ENCODE measurements at places on chromosomes 4 and X. TPM values are rescaled to one million over a fixed set of nuclear protein-coding genes. Genes with fewer than 3 reads are reported as not detected.
A peak's percentile ranks its signal among the peaks of the same experiment; 100 is the strongest.

DNA sequence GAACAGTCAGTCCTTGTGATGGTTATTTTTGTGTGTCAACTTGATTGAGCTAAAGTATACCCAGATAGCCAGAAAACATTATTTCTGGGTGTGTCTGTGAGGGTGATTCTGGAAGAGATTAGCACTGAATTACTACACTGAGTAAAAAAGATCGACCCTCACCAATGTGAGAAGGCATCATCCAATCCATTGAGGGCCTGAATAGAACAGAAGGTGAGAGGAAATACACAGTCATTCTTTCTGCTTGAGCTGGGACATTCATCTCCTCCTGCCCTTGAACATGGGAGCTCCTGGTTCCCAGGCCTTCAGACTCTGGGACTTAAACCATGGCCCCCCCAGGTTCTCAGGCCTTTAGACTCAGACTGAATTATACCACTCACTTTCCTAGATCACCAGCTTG, 22.3 kb downstream of the INPP4B start:
- DNase-seq, result no peak

DNA sequence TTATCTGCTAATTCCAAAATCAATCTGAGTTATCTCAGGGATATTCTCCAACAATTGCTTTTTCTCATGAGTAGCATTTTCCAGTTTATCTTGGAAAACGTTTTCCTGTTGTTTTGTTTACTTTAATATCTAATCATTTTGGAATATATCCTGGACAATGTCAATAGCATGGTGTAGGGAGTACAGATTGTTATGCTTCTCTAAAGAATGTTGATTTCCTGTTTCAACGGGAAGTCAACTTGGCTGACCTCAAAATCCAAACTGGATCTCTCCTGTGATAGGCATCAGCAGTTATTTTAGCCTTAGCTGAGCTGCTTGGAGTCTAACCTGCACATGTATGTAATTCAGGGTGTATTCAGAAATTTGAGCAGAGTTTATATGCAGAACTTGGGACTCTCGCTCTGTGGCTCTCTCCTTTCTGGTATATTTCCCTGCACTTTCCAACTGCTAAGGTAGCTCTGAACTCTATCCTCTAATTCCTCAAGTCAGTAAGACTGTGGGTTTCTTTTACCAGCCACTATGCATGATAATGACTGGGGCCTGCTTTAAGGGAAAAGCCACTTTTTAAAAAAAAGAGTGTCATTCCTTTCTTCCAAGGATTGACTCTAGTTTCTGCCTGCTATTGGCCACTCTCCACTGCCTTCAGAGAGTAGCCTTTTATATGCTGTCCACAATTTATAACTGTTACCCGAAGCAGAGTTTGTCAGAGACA, 7.7 kb downstream of the PRSS48 start:
- no peak for DNase-seq

GRCh38 chr4:137558951-137559350, 26.7 kb upstream of the PCDH18 start:
- no peak for DNase-seq

GRCh38 chr4:10687526-10687925, 3.0 kb upstream of the CLNK start:
- no peak for DNase-seq

DNA sequence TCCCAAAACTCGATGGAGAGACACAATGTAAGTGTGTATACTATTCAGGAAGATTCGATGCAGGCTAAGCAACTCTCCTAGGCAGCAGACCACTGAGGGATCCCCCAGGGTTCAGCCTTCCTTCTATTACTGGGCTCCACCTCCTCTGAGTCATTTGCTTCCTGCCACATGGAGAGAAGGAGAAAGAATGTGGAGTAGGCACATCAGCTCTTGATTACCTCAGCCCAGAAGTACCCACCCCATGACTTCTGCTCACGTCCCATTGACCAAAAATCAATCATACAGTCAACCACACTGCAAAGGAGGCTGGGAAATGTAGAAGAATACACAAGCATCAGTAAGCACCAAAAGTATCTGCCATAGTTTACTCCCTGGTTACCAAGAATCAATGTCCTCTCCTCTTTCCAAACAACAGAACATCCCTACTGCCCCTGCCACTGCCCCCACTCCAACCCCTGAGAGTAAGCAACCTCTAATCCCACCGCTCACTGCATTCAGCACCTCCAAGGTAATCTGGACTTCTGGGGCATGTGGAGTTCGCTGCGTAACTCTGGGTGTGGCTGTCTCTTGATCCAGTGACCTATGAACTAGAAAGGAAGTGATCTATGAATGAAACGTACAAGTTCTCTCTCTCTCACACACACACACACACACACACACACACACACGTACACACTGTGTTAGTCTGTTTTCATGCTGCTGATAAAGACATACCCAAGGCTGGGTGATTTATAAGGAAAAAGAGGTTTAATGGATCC, 91.2 kb upstream of the C1QTNF7 start:
- DNase-seq, result peak; percentile 25

DNA sequence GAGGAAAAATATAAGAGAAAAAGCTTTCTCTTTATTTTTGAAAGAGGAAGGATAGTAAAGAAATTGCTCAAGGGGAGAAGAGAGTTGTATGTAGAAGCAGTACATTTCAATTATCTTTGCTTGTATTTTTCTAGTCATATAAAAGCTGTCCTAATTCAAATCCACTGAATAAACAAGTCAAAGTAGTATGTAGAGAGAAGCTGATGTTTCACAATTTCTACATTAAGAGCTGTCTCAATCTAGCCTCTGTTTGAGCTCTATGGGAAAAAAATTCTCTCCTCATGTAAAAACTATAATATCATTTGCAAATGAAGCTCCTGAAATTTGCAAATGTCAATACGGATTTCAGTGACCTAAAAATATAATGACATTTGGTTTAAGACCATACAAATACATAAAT, 52.6 kb downstream of the CHM start:
- no peak for DNase-seq

- no peak for DNase-seq
Observed at GRCh38 chr4:63831590-63832155, 577.6 kb downstream of the TECRL start.

DNA sequence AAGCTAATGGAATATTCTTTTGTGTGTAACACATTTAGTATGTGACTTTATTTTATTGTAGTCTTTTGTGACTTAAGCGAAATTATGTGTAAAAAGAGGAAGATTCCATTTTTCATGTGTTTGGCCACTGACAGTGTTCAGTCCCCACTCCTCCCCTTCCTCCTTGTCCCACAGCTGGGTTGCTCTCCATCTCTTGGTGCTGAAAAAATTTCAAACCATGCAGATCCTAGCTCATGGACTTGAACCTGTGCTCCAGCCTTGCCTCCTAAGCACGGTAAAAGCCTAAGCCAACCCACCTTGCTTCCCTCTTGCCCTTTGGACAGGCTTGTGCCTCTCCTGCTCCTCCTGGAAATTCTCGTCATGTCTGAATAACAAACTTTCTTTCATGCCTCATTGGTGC, 2008.5 kb upstream of the TENM3 start:
- DNase-seq, result no peak

GRCh38 chr4:110704748-110705439, 82.0 kb upstream of the PITX2 start:
- no peak for DNase-seq

- no peak for DNase-seq
Observed at GRCh38 chr4:52576961-52577623, 82.0 kb downstream of the USP46 start.

GRCh38 chr4:93178279-93178678, 650.3 kb upstream of the ATOH1 start:
- no peak for DNase-seq

DNA sequence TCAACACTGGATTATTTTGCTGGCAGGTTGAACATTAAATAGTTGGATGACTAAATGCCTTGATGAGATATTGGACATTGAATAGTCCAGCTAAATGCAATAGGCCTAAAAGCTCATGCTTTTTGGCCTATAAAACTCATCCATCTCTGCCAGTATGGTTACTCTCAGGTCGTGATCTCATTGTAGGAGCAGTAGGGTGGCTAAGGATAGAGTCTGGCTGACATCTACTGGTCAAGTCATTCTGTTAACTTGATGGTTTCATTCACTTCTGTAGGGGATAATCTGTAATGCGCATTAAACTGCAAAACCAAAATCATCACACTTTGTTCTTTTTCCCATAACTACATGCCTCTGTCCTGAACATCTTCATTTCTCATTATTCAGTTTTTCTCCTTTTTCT, 227.0 kb downstream of the DKK2 start:
- no peak for DNase-seq

DNA sequence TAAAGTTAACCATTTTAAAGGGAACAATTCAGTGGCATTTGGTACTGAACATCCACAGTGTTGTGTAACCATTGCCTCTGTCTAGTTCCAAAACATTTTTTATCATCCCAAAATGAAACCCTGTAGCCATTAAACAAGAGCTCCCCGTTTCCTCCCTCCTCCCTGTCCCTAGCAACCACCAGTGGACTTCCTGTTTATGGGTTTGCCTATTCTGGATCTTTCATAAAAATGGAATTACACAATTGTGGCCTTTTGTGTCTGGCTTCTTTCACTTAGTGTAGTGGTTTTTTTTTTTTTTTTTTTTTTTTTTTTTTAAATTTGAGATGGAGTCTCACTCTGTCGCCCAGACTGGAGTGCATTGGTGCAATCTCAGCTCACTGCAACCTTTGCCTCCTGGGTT, 11.6 kb downstream of the RBMX2 start:
- no peak for DNase-seq

GRCh38 chr4:6177587-6178197, 22.7 kb downstream of the JAKMIP1 start:
- DNase-seq, result no peak

DNA sequence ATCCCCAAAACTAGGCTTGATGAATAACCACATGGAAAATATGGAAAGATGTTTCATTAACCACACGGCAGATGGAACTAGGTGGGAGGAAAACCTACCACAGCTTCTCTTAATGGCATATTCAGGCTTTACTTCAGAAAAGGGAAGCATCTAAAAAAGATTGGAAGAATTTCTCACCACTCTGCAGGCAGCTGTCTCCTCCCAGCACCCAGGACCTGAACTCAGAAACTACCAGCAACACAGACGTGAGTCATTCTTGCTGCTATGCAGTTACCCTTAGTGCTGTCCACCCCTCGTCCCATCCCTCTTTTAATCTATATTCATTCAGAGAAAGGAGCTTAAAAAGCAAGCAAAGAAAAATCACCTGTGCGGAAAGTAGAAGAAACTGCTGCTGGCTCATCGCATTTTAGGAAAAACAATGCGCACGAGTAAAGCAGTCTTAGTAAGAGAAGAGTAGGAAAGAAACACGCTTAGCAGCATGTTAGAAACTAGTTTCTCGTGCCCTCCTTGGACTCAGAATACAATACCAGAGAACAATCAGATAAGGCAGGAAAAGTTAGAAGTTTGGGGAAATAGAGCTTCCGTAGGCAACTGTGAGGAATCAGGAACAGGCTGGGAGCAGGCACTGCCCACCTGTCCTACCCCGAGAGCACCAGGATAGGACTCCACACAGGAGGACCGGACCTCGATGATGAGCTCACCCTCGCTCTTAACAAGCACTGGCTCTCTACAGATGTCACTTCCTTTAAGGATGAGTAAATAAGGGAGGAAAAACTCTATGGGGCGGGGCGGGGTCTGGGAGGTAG, 48.1 kb upstream of the ENPP6 start:
- DNase-seq, result peak; percentile 40

GRCh38 chr4:5609306-5610007, 98.9 kb downstream of the EVC2 start:
- DNase-seq, result no peak

- peak; percentile 48 for DNase-seq
Observed at GRCh38 chrX:3638280-3638873, 75.1 kb downstream of the PRKX start.

GRCh38 chr4:10098780-10099160, 17.8 kb downstream of the WDR1 start:
- no peak for DNase-seq

- DNase-seq, result no peak
Observed at GRCh38 chr4:42654631-42655268, 2.2 kb downstream of the ATP8A1 start.

DNA sequence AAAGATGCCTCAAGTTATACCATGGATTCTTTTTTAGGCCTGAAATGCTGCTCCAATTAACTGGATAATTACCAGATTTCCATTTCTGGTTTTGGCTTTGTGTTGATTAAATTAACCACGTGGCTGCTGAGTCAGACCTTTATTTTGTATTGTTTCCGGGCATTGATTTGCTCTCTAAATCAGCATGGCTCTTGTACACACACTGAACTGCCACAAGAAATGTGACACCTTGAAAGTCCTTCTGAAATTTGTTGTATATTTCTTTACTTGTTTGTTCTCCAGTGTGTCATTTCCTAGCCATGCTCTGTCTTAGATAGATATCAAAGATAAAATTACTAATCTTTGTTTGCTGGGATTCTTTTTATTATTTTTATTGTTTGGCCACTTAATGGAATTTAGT, 11.7 kb downstream of the MTTP start:
- DNase-seq, result no peak

DNA sequence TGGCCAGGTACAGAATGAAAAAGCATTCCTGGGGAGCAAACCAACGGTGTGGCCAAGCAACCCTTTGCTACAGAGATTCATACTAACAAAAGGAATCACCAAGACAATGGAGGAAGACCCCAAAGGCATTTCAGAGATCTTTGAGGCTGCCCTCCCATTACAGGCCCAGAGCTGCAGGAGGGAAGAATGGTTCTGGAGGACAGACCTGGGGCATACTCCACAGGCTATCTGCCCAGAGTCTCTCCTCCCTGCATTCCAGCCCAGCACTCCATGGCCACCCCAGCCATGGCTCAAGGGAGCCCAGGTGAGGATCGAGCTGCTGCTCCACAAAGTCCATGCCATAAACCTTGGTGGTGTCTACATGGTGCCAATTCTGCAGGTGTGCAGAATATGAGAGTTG, 81.9 kb downstream of the ATP11C start:
- DNase-seq, result peak; percentile 17

DNA sequence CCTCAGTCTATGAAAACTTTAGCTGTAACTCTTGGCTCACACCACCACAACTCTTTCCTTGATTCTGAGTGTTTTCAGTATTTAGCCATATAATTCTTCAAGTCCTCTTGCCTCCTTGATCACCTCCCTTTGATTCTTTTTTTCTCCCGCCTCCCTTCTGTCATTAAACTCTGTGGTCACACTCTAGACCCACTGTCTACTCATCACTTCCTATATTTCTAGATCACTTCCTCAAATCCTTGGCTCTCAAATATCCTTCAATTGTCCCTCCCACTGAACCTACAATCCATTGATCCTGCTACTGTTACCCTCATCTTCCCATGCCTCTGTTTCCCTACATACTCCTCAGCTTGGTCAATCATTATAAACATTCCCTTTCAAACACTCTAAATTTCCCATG, 12.4 kb upstream of the CXXC4 start:
- DNase-seq, result no peak

- DNase-seq, result no peak
Observed at GRCh38 chr4:120636120-120636630, 286.4 kb downstream of the PRDM5 start.

The HERC6 gene
- total RNA-seq, result 4.4 TPM

The GPC3 gene
- 71.9 TPM for total RNA-seq

Data from H1 (cell line).